ENCODE measurements at places on chromosomes 16 and 17.

- DNase-seq = no peak
Observed at GRCh38 chr17:46925185-46925868, 2.4 kb downstream of the GOSR2 start.

- no peak for DNase-seq
Observed at GRCh38 chr17:67434061-67434525, 57.0 kb downstream of the PITPNC1 start.

- DNase-seq = no peak
Observed at GRCh38 chr17:56982312-56982711, 4.4 kb downstream of the SCPEP1 start.

- no peak for DNase-seq
Observed at GRCh38 chr16:8660841-8661301, 13.5 kb upstream of the ABAT start.

DNA sequence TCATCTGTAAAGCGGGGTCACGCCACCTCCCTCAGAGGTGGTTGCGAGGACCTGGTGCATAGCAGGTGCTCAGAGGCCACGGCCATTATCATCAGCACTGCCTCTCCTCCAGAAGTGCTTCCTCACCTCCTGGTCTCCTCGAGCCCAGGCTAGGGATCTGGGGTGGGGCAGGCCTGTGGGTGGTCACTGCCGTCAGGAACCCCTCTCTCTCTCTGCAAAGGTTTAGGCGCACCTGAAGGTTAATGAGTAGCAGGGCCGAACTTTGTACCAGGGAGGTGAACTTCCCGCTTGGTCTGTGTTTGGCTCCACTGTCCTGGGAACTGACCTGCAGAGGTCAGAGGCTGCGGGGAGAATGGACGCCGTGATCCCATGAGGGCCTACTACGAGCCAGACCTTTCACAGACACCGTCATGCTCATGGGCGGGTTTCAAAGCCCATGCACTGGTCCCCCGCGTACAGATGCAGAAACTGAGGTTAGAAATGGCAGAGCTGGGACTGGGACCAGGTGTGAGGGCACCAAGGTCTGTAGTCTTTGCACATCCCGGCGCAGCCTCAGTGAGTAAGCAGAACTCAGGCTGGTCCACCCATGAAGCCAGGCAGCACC is 13.8 kb downstream of the JUP start:
- DNase-seq = no peak

DNA sequence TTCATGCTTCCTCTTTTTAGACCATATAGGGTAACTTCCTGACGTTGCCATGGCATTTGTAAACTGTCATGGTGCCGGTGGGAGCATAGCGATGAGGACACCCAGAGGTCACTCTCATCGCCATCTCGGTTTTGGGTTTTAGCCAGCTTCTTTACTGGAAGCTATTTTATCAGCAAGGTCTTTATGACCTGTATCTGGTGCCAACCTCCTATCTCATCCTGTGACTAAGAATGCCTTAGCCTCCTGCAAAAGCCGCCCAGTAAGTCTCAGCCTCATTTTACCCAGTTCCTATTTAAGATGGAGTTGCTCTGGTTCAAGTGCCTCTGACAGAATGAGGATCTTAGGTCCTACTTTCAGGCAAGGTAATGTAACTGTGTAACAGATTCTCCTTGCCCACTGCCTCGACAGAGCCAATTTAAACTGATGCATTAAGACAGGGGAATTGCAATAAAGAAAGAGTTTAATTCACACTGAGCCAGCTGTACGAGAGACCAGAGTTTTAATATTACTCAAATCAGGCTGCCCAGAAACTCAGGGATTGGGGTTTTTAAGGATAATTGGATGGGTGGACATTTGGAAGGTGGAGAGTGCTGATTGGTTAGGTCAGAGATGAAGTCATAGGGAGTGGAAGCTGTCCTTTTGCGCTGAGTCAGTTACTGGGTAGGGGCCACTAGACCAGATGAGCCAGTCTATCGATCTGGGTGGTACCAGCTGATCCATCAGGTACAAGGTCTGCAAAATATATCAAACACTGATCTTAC is 59.9 kb upstream of the ATF7IP2 start:
- DNase-seq = no peak

DNA sequence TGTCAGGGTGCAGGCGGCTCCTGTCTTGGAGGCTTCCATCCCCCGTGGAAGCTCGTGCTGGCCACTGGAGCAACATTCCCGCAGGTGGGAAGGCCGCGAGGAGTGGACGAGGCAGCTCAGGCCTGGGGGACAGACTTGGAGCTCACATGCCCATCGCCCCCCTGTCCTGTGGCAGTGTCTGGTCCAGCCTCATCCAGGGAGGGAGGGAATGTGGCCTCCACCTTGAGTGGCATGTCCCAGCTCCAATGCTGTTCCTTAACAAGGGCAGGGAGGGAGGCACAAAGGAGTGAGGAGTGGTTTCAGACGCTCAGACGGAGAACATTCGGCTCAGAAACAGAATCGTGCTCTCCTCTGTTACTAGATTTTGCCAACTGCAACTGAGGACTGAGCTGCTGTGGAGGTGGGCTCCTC is 159.4 kb upstream of the CHMP6 start:
- no peak for DNase-seq

DNA sequence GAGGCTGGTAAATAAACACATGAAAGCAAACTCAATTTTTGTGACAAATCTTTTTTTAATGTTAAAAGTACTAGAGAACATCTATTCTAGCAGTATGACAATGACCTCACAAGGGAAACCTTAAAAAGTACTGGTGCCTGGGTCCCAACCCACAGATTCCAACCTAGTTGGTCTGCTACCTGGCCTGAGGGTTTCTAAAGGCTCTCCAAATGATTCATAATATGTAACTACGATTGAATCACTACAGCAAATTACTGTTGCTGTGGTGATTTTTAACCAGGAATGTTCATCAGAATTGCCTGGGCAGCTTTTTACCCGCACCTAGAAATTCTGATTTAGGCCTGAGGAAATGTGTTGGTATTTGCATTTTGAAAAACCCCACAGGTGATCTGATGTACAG is 26.1 kb downstream of the CDR2 start:
- no peak for DNase-seq

DNA sequence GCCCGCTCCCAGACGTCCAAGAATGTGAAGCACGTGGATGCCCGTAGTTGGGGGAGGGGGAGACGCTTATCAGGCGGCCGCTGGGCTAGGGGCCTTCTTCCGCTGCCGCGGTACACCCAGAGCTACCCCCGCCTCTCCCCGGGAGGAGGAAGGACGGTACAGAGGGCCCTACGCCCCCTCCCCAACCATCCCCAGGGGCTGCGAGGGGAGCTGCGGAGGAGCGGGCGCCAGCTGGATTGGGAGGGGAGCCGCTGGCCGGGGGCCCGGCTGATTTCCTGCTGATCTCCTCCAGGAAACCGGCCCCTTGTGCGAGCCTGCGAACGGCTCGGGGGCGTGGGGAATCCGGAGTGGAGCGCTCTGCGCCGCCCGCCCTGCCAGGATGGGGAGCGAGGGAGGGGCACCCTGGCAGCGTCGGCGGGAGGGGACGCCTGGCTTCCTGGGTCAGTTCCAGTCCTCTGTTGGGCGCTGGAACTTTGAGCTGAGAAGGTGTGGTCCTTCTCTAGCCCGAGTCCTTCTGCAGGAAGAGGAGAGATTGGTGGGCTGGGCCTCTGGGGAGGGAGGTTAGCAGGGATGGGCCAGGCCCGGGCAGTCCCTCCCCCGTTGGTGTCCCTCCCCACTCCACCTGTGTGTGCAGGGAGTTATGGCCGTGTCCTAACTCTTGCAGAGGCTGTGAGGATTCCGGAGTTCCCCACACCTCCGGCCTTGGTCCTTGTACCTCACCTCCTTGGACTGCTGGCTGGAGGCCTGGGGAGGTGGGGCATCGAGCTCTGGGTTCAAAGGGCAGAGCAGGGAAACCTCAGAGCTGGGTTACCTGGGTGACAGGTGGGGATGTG is 19.2 kb downstream of the GJD3 start:
- DNase-seq = no peak

DNA sequence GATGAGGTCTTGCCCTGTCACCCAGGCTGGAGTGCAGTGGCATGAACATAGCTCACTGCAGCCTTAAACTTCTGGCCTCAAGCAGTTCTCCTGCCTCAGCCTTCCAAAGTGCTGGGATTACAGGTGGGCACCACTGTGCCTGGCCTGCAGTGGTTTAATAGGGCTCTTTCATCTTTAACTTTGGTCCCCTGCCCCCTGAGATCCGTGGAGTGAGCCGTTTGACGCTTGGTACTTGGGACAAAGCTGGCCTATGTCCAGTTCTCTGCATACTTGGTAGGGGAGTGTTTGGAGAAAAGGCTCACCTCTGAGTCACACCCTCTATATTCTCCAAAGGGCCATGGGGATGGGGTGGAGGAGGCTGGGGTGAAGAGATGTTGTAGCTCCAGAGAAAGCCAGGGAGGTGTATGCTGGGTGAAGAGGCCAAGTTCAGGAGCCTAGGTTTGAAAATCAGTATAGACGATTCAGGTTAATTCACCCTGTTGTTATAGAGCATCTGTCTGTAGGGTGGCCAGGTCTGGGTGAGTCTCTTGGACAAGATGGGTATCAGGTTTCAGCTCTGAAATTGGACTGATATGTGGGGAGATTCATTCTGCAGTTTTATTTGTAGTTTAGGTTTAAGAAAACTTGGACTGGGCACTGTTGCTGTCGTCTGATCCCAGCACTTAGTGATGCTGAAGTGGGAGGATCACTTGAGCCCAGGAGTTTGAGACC is 17.6 kb downstream of the ABCC1 start:
- no peak for DNase-seq

- DNase-seq = no peak
Observed at GRCh38 chr16:12191102-12191501, 214.6 kb downstream of the SNX29 start.

GRCh38 chr16:6573577-6573976 is 759.1 kb upstream of the RBFOX1 start:
- DNase-seq = no peak

GRCh38 chr17:66175892-66176291 is 16.0 kb downstream of the CEP112 start:
- DNase-seq = no peak

DNA sequence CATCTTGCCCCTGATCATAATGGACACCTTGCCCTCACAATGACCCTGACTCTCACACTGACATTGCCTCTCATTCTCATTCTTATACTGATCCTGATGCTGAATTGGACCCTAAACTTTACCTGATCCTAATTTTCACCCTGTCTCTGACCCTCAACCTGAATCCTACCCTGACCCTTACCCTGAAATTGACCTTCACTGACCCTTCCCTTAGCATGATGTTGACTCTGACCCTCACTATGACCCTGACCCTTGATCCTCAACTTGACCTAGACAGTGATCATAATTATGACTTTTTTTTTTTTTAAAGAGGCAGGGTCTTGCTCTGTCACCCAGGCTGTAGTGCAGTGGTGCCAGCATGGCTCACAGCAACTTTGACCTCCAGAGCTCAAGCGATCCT is 3.4 kb downstream of the AHSP start:
- no peak for DNase-seq

GRCh38 chr17:72467841-72468653 is 347.2 kb downstream of the SOX9 start:
- DNase-seq = no peak

GRCh38 chr16:29306201-29306600 is 100.3 kb downstream of the NPIPB11 start:
- no peak for DNase-seq

DNA sequence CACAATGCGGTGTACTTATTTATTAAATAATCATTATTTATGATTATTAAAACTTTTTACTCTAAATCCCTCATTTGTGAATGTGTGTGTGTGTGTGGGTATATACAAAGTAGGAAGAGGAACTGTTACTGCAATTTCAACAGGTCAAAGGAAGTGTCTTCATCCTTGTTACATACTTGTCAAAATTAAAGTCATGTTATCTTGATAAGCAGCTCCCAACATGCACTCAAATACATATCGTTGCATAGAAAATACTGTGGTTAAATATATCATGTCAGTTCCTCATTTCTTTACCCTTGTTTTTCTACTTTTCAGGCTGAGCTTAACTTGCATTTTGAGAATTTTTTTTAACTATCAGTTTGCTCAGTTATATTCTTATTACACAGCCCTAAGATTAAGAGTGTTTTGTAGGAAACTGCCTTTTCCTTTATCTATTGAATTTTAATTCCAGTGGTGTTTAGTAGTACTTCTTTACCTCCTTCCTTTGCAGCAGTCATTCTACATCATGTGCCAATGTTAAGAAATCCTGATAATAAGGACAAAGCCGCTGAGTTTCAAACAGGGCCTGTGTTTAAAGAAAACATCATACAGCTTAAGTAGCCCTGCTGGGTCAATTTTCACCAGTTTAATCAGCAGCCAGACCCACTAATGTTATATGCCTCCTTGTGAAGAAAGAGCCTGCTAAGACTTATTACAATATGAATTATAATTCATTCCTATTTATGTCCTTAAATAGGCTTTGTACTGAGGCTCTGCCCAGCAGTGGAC is 7.2 kb downstream of the EFCAB5 start:
- DNase-seq = no peak

- DNase-seq = no peak
Observed at GRCh38 chr16:65681406-65681805, 559.5 kb upstream of the CDH11 start.

GRCh38 chr17:64063766-64064224 is 43.4 kb upstream of the ICAM2 start:
- DNase-seq = no peak

GRCh38 chr17:77445760-77446532 is 305.2 kb downstream of the SEC14L1 start:
- DNase-seq = no peak

- no peak for DNase-seq
Observed at GRCh38 chr16:986411-986810, 4.8 kb downstream of the SOX8 start.

DNA sequence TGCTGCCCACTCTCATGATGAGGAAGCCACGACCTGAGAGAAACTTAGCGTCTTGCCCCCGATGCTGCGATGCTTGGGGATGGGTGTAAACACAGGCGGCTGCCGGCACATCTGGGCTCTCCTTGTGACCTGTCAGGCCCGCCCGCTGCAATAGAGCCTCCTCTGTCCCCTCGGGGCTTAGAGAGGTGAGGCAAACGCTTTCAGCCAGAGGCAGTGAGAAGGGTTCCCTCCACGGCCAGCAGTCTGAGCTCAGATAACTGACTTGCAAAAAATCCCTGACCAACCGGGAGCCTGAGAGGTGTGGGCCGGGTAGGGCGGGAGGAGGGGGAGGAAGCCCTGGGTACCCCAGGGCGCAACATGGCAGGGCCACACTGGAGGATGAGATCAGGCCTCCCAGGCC is 260.6 kb downstream of the C16orf95 start:
- DNase-seq = no peak

DNA sequence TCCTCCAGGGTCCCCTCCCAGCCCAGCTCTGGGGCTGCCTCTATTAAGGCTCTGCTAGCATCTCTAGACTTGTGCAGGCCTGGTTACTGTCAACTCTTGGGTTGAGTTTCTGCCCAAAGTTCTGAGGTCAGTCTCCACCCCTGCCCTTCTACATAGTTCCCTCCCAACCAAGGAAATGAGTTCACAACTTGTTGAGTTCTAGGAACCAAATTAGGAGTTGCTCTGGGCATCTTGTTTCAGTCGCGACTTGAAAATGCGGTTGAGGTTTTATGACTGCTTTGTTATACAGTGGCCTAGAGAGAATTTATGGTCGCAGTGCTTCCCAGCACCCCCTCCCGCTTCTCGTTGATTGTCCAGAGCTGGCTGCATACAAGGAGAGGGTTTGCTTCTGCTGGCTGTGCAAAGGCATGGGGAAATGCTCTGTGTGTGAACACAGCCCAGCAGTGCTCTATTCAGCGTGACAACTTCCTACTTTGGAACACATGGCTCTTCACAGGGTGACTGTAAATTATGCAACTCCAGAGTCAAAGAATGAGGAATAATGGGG is 20.2 kb downstream of the GNAO1 start:
- no peak for DNase-seq

- DNase-seq = no peak
Observed at GRCh38 chr17:1711804-1712203, 1.6 kb upstream of the TLCD2 start.

Data from activated CD8-positive, alpha-beta memory T cell treated with anti-CD3 and anti-CD28 coated beads for 1 hour (primary cell).